Mucosa of descending colon (tissue), 3 donors: ENCODE measurements at places on chromosomes 11 and 22.

GRCh38 chr11:40746282-40746681 lies 713.2 kb downstream of the LRRC4C start:
- no peak for DNase-seq

DNA sequence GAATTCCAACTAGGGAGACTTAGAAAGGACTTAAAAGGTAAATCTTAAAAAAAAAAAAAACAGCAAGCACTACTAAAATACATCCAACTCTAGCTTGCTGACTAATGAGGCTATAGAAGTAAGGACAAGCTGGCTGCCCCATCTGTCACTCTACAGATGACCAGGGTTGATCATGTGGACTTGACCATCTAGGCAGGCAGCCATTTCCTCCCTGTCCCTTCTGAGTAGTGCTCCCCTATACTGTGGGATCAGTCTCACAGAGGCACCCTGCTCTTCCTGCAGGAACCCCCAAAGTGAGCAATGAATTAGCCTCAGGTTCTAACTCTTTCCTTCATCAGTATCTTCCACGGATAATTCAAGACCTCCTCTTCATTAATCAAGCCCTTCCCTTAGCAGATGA lies 12.3 kb downstream of the SLC1A2 start:
- DNase-seq = no peak

GRCh38 chr11:126635511-126635910 lies 280.0 kb downstream of the ST3GAL4 start:
- no peak for DNase-seq

DNA sequence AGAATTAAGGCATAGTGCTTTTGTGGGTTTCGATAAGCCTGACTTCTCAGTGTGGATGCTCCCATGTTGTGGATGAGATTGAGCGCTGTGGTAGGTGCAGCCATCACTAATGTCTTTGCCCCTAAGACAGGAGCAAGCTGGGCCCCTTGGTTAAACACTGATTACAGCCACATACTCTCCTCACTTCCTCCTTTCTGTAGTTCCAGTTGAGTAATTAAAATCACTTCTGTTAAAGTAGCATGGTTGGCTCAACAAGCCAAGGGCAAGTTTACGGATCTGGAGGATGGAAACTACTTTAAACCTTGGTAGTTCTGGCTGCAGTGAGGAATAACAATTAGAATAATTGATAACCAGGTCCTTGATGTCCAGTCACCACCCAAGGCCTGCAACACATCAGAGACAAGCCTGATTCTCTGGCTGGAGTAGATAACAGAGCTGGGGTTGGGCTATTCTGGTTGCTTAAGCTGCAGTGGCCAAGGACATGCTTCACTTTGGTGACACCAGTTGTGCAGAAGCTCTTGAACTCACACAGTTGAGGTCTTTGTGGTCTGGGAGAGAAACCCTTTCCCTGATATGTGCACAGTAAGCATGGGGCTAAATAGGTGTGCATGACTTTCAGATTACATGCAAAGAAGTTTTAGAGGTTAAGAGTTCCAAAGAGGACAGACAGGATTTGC lies 81.3 kb downstream of the KIRREL3 start:
- no peak for DNase-seq

- DNase-seq = no peak
Observed at GRCh38 chr11:1618231-1618630, 3.7 kb downstream of the KRTAP5-4 start.

DNA sequence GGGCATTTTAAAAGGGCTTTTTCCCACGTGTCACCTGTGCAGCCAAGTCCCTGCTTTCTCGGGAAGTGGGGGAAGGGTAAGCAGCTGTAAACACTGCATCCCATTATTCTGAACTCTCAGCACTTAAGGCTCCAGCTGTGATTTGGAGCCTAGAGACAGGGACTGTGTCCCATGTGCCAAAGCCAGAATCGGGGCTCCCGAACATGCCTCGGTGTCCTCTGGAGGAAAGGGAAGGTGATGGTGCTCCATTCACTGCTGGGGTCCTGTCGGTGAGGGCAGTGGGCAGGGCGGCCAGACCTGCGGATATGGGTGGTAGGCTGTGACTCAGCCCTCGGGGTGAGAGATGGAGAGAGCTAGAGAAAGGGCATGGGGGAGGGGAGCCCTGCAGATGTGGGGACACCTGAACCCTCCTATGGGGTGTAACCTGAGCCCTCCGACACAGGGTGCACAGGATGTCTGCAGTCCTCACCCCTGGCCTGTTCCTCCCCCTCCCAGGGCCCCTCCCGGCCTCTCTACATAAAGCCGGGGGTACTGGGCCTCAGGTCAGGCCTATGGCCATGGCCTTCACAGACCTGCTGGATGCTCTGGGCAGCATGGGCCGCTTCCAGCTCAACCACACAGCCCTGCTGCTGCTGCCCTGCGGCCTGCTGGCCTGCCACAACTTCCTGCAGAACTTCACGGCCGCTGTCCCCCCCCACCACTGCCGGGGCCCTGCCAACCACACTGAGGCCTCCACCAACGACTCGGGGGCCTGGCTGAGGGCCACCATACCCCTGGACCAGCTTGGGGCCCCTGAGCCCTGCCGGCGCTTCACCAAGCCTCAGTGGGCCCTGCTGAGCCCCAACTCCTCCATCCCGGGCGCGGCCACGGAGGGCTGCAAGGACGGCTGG lies 31.8 kb downstream of the CAPN1 start:
- DNase-seq = no peak
